CD4-positive, alpha-beta T cell treated with Interleukin-6 at 100 ng/mL for 8 hours (primary cell): ENCODE measurements at places on chromosomes 5 and 9.

- DNase-seq, result no peak
These were observed 5.3 kb downstream of the PRELID2 start for GRCh38 chr5:145829708-145830361.

DNA sequence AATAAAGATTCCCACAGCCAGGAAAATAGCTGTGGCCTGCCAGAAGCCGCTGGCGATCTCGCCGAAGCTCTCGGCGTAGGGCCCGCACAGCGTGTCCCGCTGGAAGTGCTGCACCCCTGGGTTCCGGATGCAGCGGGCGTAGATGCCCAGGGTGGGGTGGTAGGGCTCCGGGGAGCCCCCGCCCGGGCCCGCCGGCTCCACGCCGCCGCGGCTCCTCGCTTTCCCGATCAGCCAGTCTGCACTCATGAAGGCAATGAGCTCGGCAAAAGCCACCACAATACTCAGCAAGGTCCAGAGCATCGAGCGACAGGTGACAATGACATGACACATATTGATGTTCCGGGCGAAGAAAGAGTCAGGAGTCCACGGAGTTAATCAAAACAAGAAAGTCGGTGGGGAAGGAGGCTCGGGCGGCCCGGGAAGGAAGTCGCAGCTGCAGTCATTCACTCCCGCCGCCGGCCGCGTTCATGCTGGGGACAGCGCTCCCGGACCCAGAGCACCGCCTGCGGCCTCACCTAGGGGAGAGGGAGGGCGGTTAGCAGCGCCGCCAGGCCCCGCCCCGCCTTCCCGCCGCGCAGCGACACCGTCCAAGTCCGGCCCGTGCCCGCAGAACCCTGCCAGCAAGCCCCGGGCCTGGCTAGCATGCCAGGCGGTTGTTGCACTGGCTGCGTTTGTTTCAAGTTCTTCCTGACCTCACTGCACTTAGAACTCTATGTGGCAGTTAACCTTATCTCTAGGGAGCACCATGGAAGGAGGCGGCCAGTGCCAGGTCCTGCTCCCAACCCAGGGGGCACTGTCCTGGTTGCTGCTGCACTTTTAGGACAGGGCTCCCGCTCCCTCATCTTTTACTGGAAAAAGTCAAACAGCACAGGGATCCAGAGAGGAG is 138.4 kb downstream of the LHFPL2 start:
- peak; percentile 16 for DNase-seq

DNA sequence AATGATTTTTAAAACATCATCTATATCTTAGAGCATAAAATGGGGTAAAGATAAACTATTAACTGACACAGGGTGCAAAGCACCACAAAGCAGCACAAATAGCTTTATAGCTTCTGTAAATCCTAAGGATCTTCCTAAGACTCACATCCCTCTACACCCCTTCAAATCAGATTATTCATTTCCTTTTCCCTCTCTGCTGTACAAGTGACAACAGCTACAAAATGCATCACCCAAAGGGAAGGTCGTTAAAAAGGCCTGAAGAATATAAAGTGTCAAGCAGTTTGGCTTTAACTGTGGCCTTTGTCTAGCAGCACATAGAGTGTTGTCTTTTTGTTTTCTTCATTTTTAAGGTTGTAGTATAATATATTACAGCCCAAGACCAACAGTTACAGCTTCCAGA is 422.1 kb downstream of the PDE4D start:
- DNase-seq, result no peak

DNA sequence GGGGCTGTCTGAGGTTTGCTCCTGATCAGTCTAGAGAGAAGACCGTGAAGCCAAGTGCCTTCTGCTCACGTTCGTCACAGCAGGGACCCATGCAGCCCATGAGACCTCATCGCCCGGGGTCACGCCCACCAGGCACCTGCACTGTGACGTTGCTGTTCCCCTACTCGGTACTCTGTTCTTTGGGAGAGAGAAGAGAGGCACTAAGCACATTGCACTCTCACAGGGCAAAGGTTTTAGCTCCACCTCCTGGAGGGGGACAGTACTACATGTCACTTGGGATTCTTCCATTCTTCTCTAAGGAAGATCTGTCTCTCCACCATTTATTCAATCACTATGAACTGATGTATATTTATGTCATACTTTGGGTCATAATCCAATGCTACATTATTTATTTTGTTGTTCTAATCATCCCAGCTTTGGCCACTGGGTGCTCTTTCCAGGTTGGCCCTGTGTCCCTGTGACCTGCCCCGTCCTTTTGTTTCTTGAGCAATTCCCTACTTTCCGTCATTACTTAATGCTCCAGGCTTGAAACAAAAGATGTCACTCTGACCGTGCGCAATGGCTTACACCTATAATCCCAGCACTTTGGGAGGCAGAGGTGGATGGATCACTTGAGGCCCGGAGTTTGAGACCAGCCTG is 31.4 kb upstream of the BRD3 start:
- peak; percentile 43 for DNase-seq

GRCh38 chr9:26334706-26335105 is 557.9 kb downstream of the CAAP1 start:
- no peak for DNase-seq

GRCh38 chr9:89225587-89225986 is 47.0 kb upstream of the SHC3 start:
- no peak for DNase-seq

GRCh38 chr9:12640016-12640587 is 53.1 kb upstream of the TYRP1 start:
- no peak for DNase-seq

DNA sequence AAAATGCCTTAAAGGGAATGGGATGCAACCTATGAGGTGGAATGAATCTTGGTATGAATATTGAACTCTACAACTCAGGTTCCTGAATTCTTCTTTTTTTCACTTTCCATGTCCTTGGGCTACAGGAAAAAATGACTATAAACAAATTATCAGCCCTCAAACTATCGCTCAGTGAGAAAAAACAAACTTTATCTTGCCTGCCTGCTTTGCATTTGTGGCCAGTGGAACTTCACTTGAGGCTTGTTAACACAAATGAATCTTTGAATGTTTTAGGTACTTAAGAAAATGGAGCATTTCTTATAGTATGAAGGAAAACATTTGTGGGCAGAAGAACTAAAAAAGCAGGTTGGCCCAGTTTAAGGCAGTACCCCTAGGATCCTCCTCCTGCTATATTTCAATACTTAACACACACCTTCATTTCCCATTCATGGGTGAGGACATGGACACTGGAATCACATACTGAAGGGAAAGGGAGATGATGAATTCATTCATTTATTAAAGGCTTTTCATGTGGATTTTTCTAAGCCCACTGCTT is 34.1 kb downstream of the ELOVL7 start:
- no peak for DNase-seq

DNA sequence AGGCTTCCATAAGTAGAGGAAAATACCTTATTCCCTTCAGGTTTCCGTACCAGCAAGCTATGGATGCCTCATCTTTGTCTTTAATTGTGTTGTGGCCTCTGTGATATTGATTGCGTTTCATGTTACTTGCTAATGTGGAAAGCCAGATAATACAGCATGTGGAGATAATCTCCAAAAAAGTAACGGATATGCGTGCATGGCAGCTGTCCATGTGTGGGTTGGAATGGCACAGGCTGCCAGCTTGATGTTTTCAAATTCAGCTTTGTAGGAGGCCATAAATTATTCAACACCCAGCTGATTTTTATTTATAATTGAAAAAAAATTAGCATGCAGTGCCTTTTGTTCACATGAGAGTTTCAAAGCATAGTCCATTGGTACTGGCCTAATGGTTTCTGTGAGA is 144.9 kb downstream of the GIN1 start:
- DNase-seq, result no peak

- DNase-seq, result no peak
These were observed 250.9 kb downstream of the SEMA5A start for GRCh38 chr5:9294793-9295465.

DNA sequence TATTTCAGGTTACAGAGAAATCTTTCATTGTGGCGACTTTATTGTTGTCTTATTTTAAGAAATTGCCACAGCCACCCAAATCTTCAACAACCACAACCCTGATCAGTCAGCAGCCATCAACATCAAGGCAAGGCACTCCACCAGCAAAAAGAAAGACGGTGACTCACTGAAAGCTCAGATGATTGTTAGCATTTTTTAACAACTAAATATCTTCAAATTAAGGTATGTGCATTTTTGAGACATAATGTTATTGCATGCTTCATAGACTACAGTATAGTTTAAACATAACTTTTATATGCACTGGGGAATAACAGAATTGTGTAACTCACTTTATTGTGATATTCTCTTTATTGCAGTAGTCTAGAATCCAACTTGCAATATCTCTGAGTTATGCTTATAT is 263.4 kb downstream of the TMEM232 start:
- DNase-seq, result no peak

DNA sequence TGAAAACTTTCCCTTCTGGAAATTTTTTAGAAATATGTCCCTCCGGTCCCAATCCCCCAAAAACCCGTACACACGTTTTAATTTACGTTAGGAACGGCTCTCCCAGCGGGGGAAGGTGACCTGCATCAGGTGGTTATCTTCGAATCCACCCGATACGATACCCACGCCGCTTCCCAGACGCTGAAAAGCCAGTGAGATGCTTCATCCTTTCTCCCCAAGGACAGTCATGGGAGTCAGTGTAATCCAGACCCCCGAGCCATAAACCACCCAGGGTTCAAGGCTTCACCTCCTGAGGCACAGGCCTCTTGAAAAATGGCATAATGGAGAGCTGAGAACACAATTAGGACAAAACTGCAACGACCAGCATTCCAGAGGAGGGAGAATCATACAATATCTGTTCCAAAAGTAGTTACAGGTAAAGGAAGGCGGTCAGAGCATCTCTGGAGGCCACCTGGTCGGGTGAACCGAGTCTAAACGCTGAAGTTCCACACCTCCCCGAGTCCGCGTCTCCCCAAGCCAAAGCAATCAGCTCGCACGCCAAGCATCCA is 857 bp downstream of the FAM169A start:
- DNase-seq, result no peak

GRCh38 chr9:136225748-136226679 is 19.6 kb downstream of the QSOX2 start:
- DNase-seq, result peak; percentile 56

DNA sequence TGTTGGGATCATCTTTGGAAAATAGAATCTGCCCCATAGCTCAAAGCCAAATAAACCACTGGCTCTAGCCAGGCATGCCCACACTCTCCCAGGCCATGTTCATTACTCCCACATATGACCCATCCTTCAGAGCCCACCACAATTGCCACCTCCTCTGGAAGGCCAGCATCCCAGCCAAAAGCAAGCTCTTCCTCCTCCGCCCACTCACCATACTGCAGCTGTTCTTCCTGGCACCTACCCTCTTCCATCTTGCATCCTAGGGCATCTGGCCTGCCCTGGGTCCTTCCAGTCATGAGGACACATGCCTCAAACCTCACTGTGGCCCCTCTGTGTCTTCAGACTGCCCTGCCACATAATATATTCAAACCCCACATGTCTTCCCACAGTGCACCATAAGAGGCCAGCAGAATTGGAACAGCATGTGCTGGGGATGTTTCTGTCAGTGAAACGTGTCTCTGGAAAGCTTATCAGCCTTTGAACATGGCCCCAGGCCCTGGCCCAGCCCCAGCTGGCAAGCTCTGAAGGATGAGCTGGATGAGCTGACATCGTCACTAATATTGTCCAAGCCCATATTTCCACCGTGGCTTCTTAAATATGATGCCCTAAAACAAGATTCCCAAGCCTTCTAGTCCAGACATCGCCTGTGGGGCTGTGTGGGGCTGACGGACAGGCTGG is 230.8 kb downstream of the AGTPBP1 start:
- DNase-seq, result no peak

DNA sequence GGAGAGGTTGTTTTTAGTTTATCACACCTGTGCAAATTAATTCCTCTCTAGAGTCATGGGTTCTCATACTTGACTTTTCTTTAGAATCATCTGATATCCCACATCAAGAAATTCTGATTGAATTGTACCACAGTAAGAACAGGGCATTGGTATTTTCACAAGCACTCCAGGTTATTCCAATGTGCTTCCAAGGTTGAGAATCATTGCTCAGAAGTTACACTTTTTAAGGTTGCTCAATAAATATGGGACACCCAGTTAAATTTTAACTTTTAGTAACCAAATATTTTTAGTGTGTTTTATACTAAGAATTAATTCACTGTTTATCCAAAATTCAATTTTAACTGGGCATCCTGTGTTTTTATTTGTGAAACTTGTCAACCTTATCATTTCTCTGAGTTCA is 2.5 kb upstream of the RNF180 start:
- DNase-seq, result no peak

DNA sequence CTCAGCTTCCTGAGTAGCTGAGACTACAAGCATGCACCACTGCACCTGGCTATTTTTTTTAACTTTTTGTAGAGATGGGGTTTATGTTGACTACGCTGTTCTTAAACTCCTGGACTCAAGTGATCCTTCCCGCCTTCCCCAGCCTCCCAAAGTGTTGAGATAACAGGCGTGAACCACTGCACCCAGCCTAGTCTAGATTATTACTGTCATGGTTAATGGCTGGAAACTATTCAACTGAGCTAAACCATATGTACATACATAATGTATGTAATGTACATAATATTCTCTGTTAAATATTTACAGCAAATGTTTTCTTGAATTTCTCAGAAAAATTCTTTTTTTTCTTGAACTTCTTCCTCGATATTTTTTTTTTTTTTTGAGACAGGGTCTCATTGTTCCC is 21.3 kb downstream of the PPP2CA start:
- DNase-seq, result no peak
